Fibroblast of skin of right biceps (primary cell): ENCODE measurements at places on chromosomes 2 and 18.
A peak's percentile ranks its signal among the peaks of the same experiment; 100 is the strongest.

DNA sequence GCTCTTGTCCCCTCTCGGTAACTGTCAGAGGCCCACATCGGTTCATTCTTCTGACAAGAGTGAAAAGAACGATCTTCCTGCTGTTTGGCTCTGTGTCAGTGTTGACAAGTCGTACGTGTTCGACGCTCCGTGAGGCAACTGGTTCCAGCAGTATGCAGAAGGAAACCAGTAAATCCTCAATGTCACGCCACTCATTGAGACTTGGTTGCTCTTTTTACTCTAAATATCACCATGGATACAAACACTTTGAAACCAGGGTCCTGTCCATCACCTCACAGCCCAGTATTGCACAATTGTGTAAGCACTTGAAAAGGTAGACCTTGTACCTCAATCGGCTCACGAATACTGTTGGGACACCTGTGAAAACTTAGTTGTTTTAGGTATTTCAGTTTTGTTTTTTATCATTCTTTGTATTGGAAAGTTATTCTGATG lies 136.4 kb downstream of the ZNF407 start:
- no peak for DNase-seq

DNA sequence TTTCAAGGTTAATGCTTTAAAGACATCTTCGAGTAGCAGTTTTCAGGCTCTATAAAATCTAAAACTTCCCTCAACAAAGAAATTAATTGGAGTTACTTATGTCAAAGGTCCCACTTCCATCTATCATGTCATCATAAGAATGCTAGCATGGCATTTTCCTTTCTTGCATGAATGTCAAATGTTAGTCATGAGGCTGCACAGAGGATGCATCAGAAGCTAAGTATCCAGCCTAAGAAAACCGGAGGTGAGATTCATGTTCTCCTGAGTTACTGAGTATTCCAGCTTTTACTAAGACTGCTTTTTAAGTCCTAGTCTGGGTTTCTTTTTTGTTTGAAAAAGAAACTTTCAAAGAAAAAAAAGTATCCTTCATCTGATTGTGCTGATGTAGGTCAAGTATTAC lies 130.6 kb upstream of the CDH19 start:
- DNase-seq: peak; percentile 70

- no peak for DNase-seq
Observed at GRCh38 chr2:120465989-120466703, 120.2 kb downstream of the INHBB start.

GRCh38 chr2:120622886-120623753 lies 112.5 kb upstream of the GLI2 start:
- DNase-seq: no peak

GRCh38 chr18:22705328-22705727 lies 227.8 kb upstream of the RBBP8 start:
- DNase-seq: peak; percentile 81

GRCh38 chr2:188414869-188415753 lies 123.4 kb downstream of the GULP1 start:
- peak; percentile 33 for DNase-seq

DNA sequence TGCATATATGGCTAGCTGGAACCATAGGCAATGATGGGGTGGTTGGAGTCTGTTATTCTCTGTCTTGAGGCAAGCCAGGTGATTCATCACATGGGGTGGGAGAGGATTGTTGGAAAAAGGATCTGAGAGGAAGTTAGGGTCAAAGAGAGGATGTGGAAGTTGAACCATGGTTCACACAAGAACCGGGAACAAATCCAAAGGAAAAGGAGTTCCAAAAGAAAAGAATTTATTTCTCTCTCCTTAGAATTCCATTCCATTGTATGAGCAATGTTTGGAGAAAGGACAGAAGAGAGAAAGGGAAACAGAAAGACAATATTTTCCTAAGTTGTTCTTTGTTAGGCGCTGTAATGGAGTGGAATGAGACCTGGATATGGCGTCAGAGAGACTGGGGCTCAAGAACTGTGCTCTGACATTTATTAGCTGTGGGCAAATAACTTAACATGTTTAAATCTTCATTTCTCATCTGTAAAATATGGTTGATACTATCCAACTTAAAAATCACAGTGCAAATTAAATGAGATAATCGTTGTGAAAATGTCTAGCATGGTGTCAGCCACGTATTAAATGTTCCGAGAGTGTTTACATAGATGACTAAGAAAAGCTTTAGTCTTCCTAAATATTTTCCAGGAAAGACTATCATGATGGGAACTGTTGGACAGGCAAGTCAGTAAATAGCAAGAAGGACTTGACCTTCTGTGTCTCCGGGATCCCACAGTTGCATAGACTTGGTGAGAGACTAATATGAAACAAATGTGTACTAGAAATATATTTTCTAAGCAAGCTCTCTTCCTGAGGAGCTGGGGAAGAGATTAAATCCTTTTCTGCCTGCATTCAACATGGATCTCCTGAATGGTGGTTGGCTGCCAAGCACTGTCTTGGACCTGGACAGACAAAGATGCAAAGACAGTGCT lies 71.4 kb downstream of the TRIB2 start:
- DNase-seq: peak; percentile 95

DNA sequence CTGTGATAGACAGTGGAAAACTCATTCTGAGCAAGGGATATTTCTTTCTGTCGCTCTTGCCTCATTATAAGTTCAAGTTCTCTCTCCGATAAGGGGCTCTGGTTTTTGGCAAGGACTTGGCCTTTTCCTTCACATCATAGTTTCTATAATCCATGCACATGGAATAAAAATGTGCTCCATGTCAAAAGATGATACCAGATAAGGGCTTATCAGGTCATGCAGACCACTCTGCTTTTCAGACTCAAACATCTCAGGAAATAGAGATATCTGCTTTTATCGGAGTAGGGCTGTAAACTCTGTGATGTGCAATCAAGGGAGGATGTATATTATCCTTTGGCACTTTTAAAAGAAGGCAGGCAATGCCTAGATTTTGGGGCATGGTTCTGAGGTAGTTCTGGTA lies 45.0 kb upstream of the DARS1 start:
- no peak for DNase-seq

DNA sequence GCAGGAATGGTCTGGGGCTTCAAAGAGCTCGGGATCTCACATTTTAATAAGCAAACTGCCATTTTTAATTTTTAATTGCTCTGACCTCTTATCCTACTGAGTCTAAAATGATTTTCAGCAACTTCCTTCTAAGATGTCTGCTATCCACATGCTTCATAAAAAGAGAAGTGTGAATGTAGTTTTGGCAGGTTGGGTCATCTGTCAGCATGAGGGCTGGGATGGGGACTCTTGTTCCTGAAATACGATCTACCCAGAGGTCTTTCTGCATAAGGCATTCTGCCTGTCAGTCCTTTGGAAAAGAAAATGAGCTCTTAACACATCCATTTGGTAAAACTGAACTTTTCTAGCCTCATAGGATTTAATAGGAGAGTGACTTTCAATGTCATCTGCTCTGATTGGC lies 252.8 kb upstream of the APCDD1 start:
- DNase-seq: no peak

GRCh38 chr2:17878281-17879136 lies at the start of gene KCNS3:
KCNS3 (plus strand) TSS chr2:17878667; CDS start chr2:17931009, 52,342 bp downstream.
- DNase-seq: peak; percentile 51

DNA sequence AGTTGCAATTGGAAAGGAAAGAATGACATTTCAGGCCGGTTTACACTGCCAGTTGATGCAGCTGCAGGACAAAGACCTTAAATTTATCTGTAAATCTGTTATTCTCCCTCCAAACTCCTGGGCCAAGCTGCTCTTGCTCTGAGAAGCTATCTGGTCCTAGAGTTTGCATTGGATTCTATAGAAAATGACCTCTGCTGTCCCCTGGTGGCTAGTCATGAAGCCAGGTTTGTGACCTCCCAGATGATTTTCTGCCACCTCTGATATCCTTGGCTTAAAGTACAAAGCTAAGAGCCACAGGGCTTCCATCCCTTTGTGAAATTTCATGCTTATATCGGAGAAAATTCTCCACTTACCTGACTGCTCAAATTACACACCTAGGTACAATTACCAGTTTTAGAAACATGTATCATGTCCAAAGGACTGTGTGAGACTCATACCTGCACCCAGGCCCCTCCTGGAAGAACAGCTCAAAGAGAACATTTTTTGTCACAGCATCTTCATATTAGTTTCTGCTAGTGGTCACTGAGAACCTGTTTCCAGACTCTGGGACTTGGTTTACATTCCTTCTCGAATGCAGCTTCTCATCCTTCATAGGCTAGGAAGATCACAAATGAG lies 28.9 kb upstream of the IER3IP1 start:
- peak; percentile 33 for DNase-seq

- no peak for DNase-seq
Observed at GRCh38 chr18:31973929-31974546, 31.1 kb upstream of the TRAPPC8 start.

- DNase-seq: no peak
Observed at GRCh38 chr2:69102041-69102593, 89.1 kb downstream of the ANTXR1 start.

DNA sequence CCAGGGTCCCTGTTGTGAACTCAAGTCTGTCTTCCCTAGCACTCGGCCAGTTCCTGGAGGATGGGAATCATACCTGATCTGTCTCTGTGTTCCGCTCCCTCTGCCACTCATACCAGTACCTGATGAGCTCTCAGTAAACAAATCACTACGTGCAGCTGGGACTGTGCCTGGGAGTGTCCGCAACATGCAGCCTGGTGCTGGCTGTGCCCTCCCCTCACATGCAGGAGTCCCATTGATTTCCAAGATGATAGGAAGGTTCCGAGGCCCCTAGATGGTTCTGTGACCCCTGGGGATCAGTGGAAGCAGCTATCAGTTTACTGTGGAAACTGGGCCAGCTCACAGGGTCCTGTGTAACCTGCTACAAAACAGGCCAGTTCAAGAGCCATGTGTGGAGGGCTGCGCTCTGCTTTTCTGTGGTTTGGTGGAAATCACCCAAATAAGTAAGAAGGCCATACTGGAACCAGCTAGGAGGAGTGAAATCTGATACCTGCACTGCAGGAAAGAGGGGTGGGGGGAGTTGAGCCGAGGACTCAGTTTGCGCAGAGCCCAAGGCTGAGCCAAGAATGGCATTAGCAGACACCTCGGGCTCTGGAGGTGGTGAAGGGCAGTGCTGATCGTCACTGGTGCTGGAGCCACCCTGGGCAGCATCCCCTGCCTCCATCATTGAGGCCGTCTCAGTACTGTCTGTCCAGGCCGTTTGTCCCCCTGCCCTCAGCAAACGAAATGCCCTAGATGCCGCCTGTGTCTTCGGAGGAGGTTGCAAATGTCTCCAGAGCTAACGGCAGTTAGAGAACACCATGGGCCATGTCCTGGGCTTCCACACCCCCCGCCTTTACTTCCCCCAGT lies 93.3 kb downstream of the KLHL29 start:
- no peak for DNase-seq

GRCh38 chr2:106080959-106081358 lies 113.1 kb downstream of the UXS1 start:
- no peak for DNase-seq

GRCh38 chr2:230783101-230783500 lies 70.5 kb downstream of the CAB39 start:
- DNase-seq: no peak

DNA sequence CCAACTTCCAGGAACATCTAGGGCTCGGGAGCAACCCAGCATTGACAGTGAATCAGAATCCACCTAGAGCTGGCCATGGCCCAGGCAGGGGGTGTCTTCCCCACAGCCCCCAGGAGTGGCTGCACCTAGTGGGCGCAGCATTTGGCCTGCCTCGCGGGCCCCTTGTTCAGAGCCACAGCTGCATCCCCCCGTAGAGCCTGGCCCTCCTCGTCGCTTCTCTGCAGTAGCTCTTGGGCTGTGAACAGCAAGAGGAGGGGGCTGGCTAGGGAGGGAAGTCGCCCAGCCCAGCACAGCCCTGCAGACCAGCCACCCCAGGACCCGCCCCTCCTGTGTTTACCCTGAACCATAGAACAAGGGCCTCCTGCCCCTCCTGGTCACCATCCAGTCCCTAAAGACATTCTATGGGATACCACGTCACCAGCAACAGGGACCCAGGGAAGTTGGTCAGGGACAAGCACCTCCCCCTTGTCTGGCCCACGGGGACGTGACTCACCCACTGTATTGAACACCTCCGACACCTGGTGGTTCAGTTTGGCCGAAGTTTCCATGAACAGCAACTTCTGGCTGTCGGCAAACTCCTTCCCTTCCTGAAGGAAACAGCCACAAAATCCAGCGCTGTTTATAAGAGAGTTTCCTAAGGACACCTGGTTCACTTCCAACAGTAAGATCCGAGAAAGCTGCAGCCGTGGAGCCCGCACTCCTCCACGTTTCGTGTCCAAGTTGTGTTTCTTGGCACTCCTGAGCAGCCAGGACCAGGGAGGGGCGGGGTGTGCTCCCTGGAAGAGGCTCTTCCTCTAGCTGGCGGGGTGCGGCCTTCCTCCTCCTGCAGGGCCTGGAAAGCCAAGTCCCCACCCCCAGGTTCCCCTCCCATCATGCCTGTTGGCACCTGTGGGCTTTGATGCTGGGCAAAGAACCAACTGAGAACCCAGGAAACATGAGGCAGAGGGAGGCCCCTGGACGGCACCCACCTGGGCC lies 8.8 kb downstream of the PRLH start:
- DNase-seq: no peak

DNA sequence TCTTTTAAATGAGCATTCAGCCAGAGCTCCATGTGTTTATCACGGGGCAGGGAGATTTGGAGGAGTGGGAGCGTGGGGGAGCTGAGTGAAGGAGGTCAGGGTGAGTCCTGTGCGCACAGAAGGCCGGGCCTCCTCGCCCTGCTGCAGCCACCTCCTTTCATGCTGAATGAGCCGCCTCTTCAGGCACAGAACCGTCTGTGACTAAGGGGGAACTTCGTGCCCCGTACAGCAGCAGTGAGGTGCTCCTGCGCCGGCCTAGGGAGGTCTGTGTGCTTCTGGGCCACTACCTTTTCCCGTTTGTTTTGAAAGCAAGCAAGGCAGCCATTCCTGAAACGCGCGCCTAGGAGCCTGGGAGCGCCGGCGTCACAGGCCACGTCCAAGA lies 27.1 kb upstream of the ZNF516 start:
- no peak for DNase-seq

- DNase-seq: no peak
Observed at GRCh38 chr18:46754188-46754587, 2.7 kb downstream of the ST8SIA5 start.

DNA sequence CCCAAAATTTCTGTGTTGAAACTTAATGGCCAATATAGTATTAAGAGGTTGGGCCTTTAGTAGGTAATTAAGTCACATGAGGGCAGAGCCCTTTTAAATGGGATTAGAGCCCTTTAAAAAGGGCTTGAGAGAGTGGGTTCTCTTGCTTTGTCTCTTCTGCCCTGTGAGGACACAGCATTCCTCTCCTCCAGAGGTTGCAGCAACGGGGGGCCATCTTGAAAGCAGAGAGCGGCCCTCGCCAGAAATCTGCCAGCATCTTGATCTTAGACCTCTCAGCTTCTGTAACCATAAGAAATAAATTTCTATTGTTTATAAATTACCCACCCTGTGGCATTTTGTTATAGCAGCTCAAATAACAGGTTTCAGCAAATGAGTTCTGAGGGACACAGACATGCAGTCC lies 305.0 kb upstream of the LRP1B start:
- DNase-seq: no peak

GRCh38 chr18:352438-352837 lies 84.6 kb upstream of the THOC1 start:
- DNase-seq: no peak

- DNase-seq: peak; percentile 73
Observed at GRCh38 chr2:219294356-219295351, 14.5 kb downstream of the PTPRN start.
